Stimulated activated CD4-positive, alpha-beta T cell treated with anti-CD3 and anti-CD28 coated beads, TNF-alpha, amount 100 ng/mL, for 4 hours (primary cell): ENCODE measurements at places on chromosomes 4 and X.

DNA sequence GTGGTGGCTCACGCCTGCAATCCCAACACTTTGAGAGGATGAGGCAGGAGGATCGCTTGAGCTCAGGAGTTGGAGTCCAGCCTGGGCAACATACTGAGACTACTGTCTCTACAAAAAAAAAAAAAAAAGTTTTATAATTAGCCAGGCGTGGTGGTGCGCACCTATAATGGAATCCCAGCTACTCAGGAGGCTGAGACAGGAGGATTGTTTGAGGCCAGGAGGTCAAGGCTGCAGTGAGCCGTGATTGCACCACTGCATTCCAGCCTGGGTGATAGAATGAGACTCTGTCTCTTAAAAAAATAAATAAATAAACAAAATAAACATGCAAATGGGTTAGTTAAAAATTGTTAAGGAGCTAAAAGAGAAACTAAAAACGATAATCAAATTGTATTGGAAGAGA is 7.7 kb downstream of the GLOD5 start:
- no peak for DNase-seq

GRCh38 chr4:122172266-122172665 is 20.1 kb downstream of the BLTP1 start:
- DNase-seq, result no peak

- DNase-seq, result no peak
Measured at GRCh38 chr4:107255114-107255513, 219.0 kb upstream of the DKK2 start.

- no peak for DNase-seq
Measured at GRCh38 chr4:74230902-74231499, 73.1 kb downstream of the MTHFD2L start.

DNA sequence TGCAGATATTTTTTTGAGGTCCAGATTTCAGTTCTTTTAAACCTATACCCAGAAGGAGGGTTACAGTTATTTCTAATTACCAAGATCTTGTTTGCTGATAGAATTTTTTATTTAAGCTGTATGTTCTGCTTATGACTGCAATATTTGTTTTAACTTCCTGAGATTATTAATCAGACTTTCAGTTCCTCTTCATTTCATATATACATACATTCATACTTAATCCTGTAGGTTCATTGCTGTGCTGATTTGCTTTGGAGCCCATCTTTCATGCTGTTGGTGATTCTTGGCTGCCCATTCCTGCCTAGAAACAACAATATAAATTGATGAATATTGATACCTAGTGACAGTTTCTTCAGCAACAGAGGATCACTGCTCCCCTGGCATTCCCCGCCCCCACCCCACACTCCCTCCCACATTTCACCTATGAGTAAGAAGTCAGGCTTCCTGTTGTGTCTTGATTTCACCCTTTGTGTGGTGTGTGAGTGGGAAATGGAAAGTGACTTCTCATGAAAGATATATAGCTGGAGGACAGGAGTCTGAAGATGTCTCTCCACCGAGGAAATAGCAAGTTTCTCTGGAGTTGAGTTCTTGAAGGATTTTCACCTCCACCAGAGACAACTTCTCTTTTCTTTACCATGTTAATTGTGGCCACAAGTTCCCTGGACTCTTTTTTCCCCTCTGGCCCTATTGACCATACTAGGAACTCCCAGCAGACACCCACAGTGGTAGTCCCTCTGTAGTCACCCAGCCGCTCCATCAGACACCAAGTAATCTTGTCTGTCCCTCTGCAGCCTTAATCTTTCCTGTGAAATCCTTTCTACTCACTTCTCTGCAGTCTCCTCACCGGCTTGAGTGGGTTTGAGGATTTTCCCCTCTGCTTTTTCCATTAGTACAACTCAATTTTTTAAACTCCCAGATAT is 118.4 kb downstream of the ASB9 start:
- peak; percentile 19 for DNase-seq

- no peak for DNase-seq
Measured at GRCh38 chrX:23661671-23662070, 5.6 kb upstream of the PRDX4 start.

GRCh38 chrX:53044995-53045394 is 3.6 kb upstream of the GPR173 start:
- DNase-seq, result no peak

DNA sequence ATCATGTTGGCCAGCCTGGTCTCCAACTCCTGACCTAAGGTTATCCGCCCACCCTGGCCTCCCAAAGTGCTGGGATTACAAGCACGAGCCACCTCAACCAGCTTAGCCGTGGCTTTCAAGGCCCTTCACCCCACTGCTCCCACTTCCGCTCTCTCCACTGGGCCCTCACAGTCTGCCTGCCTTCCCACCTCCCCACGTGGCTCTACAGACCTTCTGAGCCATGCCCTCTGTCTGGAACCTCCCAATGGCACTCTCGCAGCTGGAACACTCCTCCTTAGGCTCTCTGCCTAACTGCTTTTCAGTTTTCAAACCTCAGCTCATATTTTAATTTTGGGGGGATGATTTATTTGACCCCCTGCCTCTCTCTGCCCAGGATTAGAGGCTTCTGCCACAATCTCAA is 59.3 kb upstream of the SH3RF1 start:
- DNase-seq, result no peak

DNA sequence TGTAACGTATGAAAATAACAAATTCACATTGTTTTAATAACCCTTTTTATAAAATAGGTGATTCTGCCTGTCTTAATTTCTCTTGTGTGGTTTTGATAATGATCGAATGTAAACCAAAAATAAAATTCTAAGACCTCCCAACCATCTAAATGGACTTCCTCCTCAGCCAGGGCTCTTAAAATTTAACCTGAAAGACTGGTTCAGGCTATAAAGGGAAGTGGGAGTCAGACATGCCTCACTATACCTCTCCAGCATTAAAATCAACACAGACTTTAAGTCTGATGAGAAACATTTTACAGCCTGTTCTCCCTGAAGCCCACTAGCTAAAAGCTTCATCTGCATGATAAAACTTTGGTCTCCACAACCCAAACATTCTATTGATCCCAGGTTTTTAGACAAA is 97.6 kb upstream of the STIM2 start:
- no peak for DNase-seq

DNA sequence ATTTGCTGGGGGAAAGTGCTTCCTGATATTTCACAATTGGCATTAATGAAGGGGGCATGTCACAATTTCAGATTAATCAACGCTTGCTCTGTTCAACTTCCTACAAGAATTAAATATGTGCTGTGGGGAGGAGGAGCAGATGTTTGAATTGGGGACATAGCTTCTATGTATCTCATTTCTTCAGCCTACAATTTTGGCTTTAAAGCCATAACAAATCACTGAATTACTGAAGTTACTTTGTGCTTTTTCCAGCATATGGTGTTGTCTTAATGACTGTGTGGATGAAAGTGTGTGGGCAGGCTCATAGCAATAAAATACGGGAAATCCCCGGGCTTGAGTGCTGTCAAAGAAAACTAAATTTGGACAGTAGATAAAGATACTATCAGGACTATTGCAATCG is 813 bp downstream of the TLR7 start:
- DNase-seq, result no peak

- DNase-seq, result no peak
Measured at GRCh38 chrX:134236626-134237614, at the start of gene CCDC160. Gene CCDC160, plus strand, starts transcription at chrX:134237182. Its CDS starts 7,619 bp downstream, at chrX:134244801.

DNA sequence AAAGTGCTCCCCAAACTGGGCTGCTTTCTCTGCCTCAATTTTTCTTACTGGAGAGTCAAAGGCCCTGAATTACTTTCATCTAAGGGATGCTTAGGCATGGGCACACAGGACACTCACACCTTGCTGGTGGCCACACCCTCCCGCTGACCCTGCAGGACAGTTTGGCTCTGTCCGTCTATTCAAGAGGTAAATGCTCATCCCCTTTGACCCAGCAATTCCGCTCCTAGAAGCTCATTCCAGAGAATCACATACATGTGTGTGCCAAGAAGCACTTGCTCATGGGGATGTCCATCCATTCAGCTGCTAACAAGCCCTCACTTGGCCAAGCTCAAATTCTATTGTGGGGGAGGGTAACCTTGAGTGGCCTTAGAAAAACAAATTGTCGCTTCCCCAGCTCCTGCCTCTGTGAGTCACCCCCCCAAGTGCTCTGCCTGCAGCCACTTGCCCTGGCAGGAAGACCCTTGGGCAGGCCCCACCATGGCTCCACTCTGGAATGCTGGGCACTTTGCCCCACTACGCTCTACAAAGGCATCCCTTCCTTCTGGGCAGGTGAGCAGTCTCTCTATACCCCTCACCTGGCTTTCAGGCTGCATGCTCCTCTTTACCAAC is 54.5 kb downstream of the HTRA3 start:
- no peak for DNase-seq

DNA sequence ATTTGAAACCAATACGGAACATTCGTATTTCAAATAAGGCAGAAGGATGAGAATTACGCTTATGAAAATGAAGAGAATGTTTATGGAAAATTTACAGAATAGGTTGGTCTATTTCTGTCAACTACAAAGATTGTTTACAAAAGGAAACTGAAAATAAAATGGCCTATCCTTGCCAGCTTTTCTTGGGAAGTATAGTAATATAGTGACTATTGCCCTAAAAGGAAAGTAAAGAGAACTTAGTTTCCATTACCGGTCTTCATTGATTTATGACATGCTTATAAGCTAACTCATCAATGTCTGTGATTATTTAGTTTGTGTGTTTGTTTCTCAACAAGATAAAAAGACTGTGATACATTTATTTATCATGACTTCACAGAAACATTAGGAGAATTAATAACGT is 2.9 kb upstream of the SPRY1 start:
- DNase-seq, result no peak

- DNase-seq, result no peak
Measured at GRCh38 chrX:132671229-132671641, 182.4 kb upstream of the MBNL3 start.

- DNase-seq, result no peak
Measured at GRCh38 chrX:45711231-45711630, 510.6 kb upstream of the DIPK2B start.

- no peak for DNase-seq
Measured at GRCh38 chr4:120005527-120005926, 61.1 kb downstream of the MAD2L1 start.

- DNase-seq, result no peak
Measured at GRCh38 chr4:53485658-53486040, 105.6 kb downstream of the LNX1 start.

DNA sequence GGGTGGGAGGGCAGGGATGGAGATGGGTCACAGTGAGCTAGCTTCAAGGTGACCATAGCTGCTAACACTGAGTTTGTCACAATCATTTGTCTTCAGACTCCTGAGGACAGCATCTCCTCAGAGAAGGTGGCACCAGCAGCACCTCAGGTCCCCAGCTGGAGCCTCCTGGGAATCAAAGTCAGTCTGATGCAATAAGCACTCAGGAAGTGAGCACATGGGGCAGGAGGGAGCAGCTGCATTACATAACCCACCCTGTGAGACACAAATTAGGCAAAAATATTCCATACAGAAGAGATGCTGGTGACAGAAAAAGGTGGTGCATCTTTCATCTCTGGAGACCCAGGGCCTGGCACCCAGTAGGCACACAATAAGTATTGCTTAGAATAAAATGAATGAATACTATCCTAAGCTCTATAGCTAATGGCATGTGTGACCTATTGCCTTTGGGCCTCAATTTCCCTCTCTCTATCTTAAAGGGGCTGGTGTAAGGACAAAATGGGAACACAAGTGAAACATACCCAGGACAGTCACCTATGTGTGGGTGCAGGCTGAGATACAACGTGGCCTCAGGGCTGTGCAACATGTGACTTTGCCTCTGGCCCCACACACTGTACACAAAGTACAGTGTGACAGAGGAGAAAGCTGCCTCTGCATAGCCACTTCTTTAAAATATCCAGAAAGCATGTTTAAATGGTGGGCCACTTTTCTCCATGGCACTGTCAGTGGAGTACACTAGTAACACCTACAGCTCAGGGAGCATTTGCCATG is 37.1 kb downstream of the SLC39A8 start:
- no peak for DNase-seq

DNA sequence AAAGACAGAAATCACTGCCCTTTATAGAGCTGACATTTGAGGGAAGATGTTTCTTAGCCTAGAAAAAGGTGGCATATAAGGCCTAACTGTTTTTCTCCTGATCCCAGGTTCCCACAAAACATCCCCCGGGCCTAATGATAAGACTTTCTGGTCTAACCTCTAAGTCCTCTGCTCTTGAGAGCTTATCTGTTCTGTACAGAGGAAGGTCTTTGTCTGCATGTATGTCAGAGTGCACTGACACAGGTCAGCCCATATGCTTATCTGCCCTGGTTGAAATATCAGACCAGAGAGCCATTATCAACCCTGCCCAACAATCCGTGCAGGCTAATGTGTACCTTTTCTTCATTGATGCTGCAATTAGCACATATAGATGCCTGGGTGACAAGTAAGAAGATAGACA is 76.2 kb downstream of the ARHGEF9 start:
- no peak for DNase-seq

DNA sequence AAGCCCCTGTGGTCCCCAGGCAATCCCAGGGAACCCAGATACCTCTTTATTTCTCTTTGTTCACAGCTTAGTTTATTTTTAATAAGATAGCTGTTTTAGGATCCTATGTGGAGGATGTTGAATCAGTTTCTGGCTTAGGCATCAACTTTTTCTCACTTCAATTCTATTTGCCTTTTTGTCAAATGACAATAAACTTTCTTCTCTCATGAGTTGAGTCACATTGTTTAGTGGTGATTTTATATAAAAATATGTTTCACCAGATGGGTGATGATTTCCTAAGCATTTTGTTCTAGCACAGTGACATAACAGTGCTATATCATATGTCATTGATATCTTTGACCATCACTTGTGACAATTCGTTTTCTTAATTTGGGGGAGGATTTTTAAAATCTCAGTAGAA is 198.1 kb upstream of the PUDP start:
- no peak for DNase-seq

DNA sequence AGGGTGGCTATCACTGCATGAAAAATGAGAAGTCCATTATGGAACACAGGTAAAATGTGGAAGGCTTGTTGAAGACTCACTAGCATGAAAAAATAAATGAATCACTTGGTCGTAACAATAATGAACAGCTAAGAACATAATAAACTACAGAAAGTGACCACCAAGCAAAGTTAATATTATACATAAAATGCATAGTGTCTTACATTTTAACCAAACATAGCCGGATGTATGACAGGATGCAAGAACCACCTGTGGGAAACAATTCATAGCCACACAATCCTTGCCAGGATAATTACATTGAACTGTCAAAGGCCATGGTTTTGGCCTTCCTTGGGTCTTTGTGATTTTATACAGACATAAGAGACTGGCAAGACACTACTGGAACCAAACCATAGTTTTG is 81.9 kb upstream of the ATXN3L start:
- no peak for DNase-seq

GRCh38 chrX:13733506-13733905 is 914 bp downstream of the TRAPPC2 start:
- DNase-seq, result no peak

GRCh38 chrX:140393507-140393906 is 111.4 kb downstream of the SOX3 start:
- DNase-seq, result no peak

GRCh38 chrX:40004921-40005291 is 92.9 kb downstream of the BCOR start:
- DNase-seq, result no peak

- DNase-seq, result no peak
Measured at GRCh38 chr4:85569730-85570299, 94.9 kb downstream of the ARHGAP24 start.

GRCh38 chr4:139534287-139534950 is 21.6 kb downstream of the SETD7 start:
- DNase-seq, result no peak

- DNase-seq, result no peak
Measured at GRCh38 chrX:11386001-11386523, 92.8 kb downstream of the AMELX start.
